Suprapubic skin (tissue), 4 donors: ENCODE measurements at places on chromosomes 7 and 10. TPM values are rescaled to one million over a fixed set of nuclear protein-coding genes. Genes with fewer than 3 reads are reported as not detected.

Gene NPC1L1
- total RNA-seq: 0.24 TPM

Gene VAX1
- not detected for total RNA-seq

Gene TIMM23B
- 19.3 TPM for total RNA-seq

Gene COMMD3
- 40.3 TPM for total RNA-seq

Gene TSPAN15
- total RNA-seq: 4.0 TPM

Gene PBLD
- 1.9 TPM for total RNA-seq

Gene UNCX
- total RNA-seq: not detected

Gene CHN2
- total RNA-seq: 9.6 TPM

Gene KLF14
- 0.42 TPM for total RNA-seq

Gene PRR15
- not detected for total RNA-seq

Gene CRHR2
- total RNA-seq: not detected

Gene TFEC
- total RNA-seq: 0.32 TPM

Gene RBM20
- 3.4 TPM for total RNA-seq

Gene FAM20C
- 15.8 TPM for total RNA-seq

Gene MOGAT3
- not detected for total RNA-seq

Gene ZNRF2
- 23.8 TPM for total RNA-seq

Gene ZNF37A
- 25.3 TPM for total RNA-seq

Gene TET1
- 0.98 TPM for total RNA-seq

Gene C7orf57
- not detected for total RNA-seq

Gene VTI1A
- total RNA-seq: 81.0 TPM

Gene TRIM73
- 2.5 TPM for total RNA-seq
